Umbilical cord (tissue), 2 donors: ENCODE measurements at places on chromosomes 11 and 22. TPM values are rescaled to one million over a fixed set of nuclear protein-coding genes. Genes with fewer than 3 reads are reported as not detected.

ART5 gene
- total RNA-seq, result not detected

OR51E2 gene
- 6.0 TPM for total RNA-seq

SHISA8 gene
- total RNA-seq, result not detected

UPK3A gene
- not detected for total RNA-seq

SLC35F2 gene
- total RNA-seq, result 5.3 TPM

RPS13 gene
- total RNA-seq, result 2,176 TPM

MOV10L1 gene
- total RNA-seq, result 4.8 TPM

KRTAP5-2 gene
- not detected for total RNA-seq

C22orf42 gene
- 0.96 TPM for total RNA-seq

SLC22A9 gene
- total RNA-seq, result 2.2 TPM

ISX gene
- not detected for total RNA-seq

CRYAB gene
- 55.6 TPM for total RNA-seq

SGSM1 gene
- total RNA-seq, result 1.2 TPM

OR8G1 gene
- total RNA-seq, result 1.9 TPM

TMEM86A gene
- 4.3 TPM for total RNA-seq

GGTLC3 gene
- not detected for total RNA-seq

CHADL gene
- total RNA-seq, result 1.9 TPM

DNAJB7 gene
- 3.1 TPM for total RNA-seq

BATF2 gene
- not detected for total RNA-seq

ACRV1 gene
- total RNA-seq, result 2.2 TPM

MMP1 gene
- total RNA-seq, result not detected

AGBL2 gene
- total RNA-seq, result 1.2 TPM

OR5B17 gene
- total RNA-seq, result 1.4 TPM

RAB3IL1 gene
- total RNA-seq, result 10.1 TPM

GSC2 gene
- not detected for total RNA-seq

OR52R1 gene
- total RNA-seq, result not detected

MMP13 gene
- not detected for total RNA-seq

SCUBE1 gene
- 3.6 TPM for total RNA-seq

PLXNB2 gene
- total RNA-seq, result 86.2 TPM

GALNT18 gene
- 137 TPM for total RNA-seq

SHANK3 gene
- total RNA-seq, result 0.96 TPM

RPS6KB2 gene
- 33.0 TPM for total RNA-seq

OR4D5 gene
- 7.2 TPM for total RNA-seq

LMNTD2 gene
- 0.48 TPM for total RNA-seq

PLAAT5 gene
- not detected for total RNA-seq

OR4A16 gene
- 4.8 TPM for total RNA-seq

OR8H1 gene
- total RNA-seq, result 7.9 TPM

LRP4 gene
- 4.1 TPM for total RNA-seq

DEFB108B gene
- total RNA-seq, result not detected
